MCF 10A (cell line): ENCODE measurements at places on chromosomes 3 and 15. TPM values are rescaled to one million over a fixed set of nuclear protein-coding genes. Genes with fewer than 3 reads are reported as not detected.
A peak's percentile ranks its signal among the peaks of the same experiment; 100 is the strongest.

NUP210 gene
- 6.9 and 8.4 TPM in 2 replicates for total RNA-seq

- no peak overlapping the region for H3K4me3 ChIP-seq
- DNase-seq, result peak; percentile 39
- no peak overlapping the region for H3K27ac ChIP-seq
- H3K27me3 ChIP-seq, result no peaks in the 10 kb centered on the region
- H3K4me1 ChIP-seq, result peaks cover 13% of the 10 kb centered on the region
- peaks cover 19% of the 10 kb centered on the region for H3K36me3 ChIP-seq
Observed at GRCh38 chr3:10017636-10018292, 8.5 kb upstream of the FANCD2 start.

DNA sequence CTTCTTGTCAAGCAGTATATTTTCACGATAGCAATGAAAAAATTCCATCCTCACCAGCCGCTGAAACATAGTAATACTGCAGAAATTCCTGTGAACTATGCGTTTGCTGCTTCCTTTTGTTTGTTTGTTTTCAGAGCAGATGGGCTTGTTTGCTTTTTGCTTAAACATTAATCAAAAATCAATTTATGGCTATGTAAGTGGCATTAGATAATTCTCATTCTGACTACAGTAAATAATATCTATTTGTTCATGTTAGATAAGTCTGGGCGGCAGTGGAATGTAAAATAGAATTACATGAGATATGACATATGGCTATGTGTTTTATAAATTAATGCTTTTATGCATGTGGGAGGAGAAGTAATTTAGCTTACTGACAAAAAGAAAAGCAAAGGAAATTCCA lies 163.7 kb downstream of the PGPEP1L start:
- H3K4me1 ChIP-seq, result peaks cover 22% of the 10 kb centered on the region
- no peak overlapping the region for H3K4me3 ChIP-seq
- no peak for DNase-seq
- peaks cover 8% of the 10 kb centered on the region for H3K36me3 ChIP-seq
- H3K27ac ChIP-seq, result peak overlapping the region; percentile 3
- H3K27me3 ChIP-seq, result no peaks in the 10 kb centered on the region

GRCh38 chr15:41048397-41048796 lies 67.7 kb downstream of the INO80 start:
- peaks cover 5% of the 10 kb centered on the region for H3K4me1 ChIP-seq
- no peak overlapping the region for H3K27ac ChIP-seq
- H3K4me3 ChIP-seq, result no peak overlapping the region
- no peak for DNase-seq

DNA sequence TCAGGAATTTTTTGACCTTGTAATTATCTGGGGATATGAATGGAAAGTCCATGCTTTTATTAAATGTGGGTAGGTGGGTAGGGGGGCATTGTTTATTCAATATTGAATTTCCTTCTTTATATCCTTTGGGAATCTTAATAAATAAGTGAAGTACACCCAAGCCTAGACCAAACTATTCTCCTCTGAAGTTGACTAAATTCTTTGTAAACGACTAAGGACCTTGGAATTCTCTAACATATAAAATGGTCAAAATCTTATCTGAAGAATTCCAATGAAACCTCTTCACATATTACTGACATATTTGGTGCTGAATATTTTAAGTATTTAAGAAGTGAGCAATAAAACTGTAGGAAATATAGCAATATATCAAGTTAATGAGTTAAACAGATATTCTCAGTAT lies 1432.1 kb upstream of the GBE1 start:
- no peak overlapping the region for H3K4me3 ChIP-seq
- H3K27me3 ChIP-seq, result no peaks in the 10 kb centered on the region
- H3K36me3 ChIP-seq, result peaks cover under 1% of the 10 kb centered on the region
- peaks cover 10% of the 10 kb centered on the region for H3K4me1 ChIP-seq

DPPA2 gene
- total RNA-seq, result not detected in 2 replicates
